Activated naive CD8-positive, alpha-beta T cell treated with anti-CD3 and anti-CD28 coated beads, Interleukin-2, amount 10 ng/mL, durations not matched to agents 7 days and 5 days (primary cell): ENCODE measurements at places on chromosomes 7 and 10. TPM values are rescaled to one million over a fixed set of nuclear protein-coding genes. Genes with fewer than 3 reads are reported as not detected.

- no peak for DNase-seq
These were observed 13.0 kb upstream of the PFKP start for GRCh38 chr10:3054183-3054850.

Gene NKX2-3
- not detected for total RNA-seq

Gene THSD7A
- not detected for total RNA-seq

DNA sequence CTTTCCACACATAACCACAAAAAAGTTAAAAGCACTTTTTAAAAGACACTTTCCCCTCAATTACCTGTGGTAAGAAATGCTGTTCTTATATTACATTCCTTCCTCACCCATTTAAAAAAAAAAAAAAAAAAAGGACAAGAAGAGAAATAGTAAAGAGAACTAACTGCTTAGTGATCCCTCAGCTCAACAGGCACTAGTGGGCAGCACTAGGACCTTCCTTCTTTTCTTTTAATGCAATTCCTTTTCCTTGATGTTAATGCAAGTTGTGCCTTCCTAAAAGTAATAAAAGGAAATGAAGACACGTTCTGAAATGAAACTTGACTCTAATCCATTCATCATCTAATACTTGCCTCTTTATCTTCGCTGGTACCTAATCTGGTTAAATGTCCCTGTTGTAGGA, 189.7 kb downstream of the TCF7L2 start:
- no peak for DNase-seq

DNA sequence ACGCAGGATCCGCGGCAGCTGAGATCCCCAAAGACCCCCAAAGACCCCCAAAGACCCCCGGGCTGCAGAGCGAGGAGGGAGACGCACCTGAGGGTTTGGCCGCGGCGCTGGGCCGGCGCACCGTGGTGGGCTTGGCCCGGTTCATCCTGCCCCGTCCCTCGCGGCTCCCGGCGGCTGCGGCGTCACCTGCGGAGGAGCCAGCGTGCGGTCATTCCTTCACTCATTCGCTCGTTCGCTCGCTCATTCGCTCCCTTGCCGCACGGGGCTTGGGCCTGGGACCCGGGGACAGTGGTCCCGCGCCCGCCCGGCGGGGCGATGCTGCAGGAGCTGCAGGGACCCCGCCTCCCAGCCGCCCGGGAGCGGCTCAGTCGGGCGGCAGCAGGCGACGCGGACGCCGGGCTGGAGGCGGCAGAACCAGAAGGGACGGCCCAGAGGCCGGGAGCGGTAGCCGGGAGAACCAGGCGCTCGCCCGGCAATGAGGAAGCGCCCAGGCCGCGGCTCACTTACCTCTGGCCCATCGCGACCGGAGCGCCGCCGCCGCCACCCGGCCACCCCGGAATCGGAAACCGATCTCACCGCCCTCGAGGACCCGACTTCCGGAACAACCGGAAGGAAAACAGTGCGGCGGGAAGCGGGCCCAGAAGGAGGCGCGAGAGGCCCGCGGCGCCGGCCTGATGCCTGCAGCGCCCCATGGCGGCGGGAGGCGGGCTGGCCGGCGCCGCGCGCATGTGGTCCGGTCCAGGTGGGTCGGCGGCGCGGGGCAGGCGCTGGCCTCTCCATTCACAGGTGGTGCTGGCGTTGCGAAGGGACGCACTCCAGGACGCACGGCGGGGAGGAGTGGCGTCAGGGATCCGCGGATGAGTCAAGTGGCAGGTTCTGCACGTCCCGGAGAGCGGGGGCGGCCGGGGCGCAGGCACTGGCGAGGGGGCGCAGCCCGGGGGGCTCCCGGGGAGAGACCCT, at the start of gene INTS1:
INTS1 (minus strand) TSS at position 574 of the 960 bp plus-strand sequence; CDS start at position 145, 429 bp downstream.
- peak; percentile 93 for DNase-seq

DNA sequence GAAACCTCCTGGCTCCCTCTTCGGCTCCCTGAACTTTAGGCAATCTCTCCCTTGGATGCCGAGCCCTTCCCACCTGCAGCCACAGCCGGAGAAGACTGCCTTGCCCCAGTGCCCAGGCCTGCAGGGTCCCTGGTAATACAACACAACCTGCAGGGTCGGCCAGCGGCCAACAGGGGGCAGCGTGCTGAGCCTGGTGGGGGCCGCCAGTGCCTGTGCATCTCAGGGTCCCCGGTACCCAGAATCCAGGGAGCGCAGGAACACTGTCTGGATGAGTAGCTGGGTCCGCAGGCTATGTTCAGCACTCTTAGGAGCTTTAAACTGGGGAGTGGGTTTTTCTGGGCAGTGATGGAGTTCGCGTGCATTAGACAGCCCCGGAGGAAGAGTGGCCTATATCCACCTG, 17.5 kb upstream of the C10orf71 start:
- DNase-seq, result no peak

GRCh38 chr10:71727105-71727737, 7.6 kb upstream of the C10orf105 start:
- peak; percentile 75 for DNase-seq
